ENCODE measurements at places on chromosomes 1 and 21.

- no peak for DNase-seq
Measured at GRCh38 chr1:22761101-22761500, 50.5 kb downstream of the EPHB2 start.

GRCh38 chr1:2472561-2473177 lies 3.4 kb upstream of the PLCH2 start:
- DNase-seq, result no peak

- no peak for DNase-seq
Measured at GRCh38 chr1:8646189-8646588, 171.3 kb downstream of the RERE start.

DNA sequence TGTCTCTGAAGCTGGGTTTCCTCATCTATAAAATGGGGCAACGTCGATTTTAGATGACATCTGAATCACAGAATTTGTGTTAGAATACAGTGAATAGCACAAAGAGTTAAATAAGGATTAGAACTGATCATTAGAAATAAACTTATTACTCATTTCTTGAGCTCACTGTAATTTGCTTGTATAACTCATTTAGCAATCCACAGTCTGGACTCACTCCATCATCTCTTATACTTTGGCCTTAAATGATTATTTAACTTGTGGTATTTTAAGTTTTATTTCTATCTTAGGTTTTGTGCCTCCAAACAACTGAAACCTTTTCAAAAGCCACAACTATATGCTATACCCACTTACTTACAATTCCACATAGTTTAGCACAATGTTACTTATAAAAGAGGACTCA lies 128.0 kb downstream of the CDC42BPA start:
- DNase-seq, result no peak

DNA sequence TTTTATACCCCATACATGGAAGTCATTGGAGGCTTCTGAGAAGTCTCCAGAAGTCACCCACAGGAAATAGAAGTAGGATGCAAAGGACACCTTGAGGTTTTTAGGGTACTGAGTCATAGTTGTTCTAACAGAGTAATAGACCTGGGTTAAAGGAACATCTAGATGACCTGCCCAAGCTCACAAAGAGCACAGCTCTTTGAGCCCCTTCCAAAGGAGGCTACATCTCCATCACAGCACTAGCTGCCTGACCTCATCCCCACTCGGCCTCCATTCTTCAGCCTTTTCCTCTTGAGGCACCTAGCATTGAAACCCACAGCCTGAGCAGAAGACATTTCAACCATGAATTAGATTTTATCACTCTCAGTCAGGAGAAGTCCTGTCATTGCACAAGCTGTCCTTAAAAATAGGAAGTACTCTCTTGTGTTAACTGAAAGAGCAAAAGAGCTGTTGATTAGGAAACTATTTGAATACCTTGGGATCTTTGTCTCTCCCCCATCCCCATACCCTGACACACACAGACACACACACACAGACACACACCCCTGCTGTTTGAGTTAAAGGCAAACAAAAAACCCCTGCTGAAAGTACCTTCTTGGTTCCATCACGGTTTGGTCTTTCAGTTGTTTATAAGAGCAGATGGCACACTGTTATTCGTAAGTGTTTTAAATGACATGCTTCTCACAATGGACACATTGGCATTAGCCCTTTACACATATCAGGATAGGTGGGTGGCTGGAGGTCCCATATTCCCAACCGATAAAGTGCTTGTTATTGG lies 22.2 kb downstream of the MKNK1 start:
- no peak for DNase-seq

GRCh38 chr1:207962716-207963426 lies 51.9 kb upstream of the CD34 start:
- no peak for DNase-seq

DNA sequence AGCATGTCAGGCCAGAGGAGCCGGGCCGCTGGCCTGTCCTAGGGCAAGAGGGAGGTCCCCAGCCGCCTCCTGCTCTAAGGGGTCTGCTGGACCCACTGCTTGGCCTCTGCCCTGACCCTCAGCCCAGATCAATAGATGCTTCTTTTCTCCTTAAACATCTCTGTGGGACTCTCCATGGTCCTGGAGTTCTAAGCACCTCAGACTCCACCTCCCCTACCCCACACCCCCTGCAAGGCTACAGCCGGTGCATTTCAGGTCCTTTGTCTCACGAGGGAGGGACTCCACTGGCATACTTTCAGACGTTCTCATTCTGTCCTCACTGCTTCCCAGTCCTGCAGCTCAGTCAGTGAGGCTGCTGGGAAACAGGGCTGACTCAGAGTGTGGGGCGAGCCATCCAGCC lies 11.0 kb downstream of the CNTN2 start:
- DNase-seq, result no peak

DNA sequence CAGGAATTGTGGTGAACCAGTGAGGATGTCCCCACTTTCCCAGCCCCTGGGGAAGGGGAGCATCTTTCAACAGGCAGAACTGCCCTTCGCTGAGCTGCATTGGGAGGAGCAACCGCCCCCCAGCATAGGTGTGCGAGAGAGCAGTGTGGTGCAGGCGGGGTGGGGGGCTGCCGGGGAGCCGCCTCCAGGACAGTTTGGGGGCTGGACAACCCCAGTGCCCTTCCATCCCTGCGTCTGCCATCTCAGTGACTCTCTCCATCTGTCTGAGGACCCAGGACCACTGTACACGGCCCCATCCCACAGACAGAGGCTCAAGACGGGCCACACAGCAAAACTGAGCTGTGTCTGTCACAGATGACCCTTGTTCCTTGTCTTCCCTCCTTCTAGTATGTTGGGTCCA lies 14.2 kb downstream of the PODN start:
- no peak for DNase-seq

- DNase-seq, result no peak
Measured at GRCh38 chr1:154326546-154327465, 1.5 kb downstream of the ATP8B2 start.

DNA sequence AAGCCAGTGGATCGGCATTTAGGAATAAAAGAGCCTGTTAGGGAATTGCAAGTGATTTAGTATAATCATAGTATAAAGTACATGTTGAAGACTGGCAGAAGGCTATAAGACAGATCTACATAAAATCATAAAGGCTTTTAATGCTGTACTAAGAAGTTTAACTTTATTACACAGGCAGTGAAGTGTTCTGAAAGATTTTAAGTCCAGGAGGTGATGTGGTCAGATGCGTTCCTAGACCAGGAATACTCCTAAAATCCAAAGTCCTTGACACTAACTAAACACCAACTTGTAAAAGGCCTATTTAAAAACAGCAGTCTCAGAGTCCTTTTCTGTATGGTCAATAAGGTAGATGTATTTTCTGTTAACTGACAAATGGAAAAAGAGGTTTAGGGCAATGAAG lies 57.0 kb downstream of the KIFAP3 start:
- no peak for DNase-seq

GRCh38 chr1:220747437-220748088 lies 559 bp upstream of the MTARC2 start:
- DNase-seq, result no peak

- no peak for DNase-seq
Measured at GRCh38 chr1:179141592-179142251, 59.9 kb downstream of the TOR3A start.

DNA sequence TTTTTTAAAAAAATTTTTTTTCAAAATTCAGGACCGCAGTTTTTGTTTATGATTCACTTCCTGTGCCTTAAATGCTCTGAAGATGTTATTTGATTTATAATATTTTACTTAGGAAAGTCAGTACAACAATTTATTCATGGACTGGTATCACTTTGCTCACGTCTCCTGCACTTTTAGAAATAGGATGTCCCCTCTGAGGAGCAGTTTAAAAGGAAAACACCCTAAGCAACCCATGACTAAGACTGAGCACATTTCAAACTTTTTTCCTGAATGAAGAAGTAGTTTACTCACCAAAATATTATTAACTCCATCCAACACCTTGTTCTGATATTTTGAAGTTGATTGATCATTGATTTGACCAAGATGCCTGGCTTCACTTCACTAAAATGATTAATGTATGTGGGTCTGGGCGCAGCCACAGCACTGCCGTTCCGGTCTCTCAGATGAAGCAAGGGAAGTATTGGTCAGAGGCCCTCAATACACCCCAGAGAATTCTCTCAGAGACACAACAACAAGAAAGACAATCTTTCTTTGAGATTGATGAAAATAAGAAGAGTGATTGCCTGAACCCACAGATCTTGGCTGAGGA lies 223.9 kb downstream of the TGFB2 start:
- DNase-seq, result no peak

DNA sequence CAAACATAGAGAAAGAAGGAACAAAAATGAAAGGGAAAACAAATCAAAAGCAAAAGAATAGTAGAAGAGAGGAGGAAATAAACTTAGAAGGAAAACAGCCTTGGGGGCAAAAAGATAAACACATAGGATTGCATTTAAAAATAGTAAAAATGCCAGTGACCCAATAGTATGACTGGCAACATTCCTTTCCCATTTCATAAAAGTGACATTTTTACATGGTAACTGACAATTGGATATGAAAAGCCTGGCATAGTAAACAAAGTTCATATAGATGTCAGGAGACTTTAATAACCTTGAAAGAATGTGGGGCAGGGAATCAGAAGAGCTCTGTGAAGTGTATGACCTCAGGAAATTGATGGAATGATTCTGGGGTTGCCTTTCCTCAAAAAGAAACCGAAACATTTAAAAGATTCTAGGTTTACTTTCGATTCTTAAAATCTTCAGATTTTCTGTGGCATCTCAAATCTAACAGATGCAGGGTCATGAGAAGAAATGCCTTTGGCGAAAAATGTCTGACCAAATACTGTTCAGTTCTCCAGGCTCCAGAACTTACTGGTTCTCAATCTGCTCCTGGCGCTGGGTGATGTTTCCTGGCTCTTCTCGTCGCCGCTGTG lies 33.7 kb downstream of the SPTA1 start:
- no peak for DNase-seq

DNA sequence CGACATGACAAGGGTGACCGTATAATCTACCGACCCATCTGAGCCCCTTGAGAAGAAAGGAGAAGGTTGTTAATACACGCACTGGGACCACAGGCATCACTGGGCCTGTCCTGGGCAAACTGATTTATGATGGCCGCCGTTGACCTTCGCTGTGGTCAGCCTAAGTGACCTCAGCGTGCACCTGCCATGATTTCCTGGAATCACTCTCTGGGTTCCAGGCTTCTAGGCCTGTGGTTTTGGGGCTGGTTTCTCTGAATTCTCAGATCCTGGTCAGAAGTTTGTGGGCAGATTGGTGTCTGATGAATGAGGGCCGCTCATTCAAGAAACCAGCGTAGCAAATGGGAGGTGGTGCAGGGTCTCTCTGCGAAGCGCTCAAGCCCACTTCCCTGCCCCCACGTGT lies 64.0 kb downstream of the SIK1 start:
- no peak for DNase-seq

GRCh38 chr1:185984113-185984836 lies 250.1 kb downstream of the HMCN1 start:
- DNase-seq, result no peak

DNA sequence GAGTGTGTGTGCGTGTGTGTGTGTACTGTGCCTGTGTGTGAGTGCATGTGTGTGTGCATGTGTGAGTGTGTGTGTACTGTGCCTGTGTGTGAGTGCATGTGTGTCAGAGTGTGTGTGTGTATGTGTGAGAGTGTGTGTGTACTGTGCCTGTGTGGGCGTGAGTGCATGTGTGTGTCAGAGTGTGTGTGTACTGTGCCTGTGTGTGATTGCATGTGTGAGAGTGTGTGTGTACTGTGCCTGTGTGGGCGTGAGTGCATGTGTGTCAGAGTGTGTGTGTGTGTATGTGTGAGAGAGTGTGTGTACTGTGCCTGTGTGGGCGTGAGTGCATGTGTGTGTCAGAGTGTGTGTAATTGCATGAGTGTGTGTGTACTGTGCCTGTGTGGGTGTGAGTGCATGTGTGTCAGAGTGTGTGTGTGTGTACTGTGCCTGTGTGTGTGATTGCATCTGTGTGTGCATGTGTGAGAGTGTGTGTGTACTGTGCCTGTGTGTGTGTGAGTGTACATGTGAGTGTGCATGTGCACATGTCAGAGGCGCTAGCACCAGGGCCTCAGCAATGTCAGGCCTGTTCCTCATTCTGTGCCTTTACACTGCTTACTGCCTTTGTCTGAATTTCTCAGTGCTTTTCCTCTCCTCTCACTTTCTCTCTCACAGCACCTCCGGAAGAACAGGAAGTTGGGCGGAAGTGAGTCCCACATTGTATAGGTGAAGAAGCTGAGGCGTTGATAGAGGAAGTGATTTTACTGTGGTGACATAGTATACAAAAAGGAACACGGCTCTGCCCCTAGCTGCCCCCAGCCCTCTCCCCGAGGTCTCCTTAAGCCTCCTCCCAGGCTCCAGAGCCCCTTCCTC lies 4.9 kb downstream of the SLC5A9 start:
- DNase-seq, result no peak

DNA sequence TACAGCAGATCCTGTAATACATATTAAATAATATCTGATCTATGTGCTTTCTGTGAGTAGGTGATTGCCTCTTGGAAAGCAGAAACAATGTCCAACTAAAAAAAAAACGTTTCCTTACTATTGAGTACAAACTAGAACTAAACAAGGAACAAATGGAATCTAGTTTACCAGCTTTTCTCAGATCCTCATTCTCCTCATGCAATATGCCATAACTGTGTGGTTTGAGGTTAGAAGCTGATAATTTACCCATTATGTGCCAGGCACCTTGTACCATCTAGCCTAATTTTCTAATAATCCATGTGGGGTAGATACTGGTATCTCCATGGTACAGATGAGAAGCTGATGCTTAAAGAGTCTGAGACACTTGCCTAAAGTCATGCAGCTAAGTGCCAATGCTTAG lies 154.7 kb downstream of the PTGER3 start:
- no peak for DNase-seq

- no peak for DNase-seq
Measured at GRCh38 chr1:225849925-225850324, 32.3 kb downstream of the TMEM63A start.

DNA sequence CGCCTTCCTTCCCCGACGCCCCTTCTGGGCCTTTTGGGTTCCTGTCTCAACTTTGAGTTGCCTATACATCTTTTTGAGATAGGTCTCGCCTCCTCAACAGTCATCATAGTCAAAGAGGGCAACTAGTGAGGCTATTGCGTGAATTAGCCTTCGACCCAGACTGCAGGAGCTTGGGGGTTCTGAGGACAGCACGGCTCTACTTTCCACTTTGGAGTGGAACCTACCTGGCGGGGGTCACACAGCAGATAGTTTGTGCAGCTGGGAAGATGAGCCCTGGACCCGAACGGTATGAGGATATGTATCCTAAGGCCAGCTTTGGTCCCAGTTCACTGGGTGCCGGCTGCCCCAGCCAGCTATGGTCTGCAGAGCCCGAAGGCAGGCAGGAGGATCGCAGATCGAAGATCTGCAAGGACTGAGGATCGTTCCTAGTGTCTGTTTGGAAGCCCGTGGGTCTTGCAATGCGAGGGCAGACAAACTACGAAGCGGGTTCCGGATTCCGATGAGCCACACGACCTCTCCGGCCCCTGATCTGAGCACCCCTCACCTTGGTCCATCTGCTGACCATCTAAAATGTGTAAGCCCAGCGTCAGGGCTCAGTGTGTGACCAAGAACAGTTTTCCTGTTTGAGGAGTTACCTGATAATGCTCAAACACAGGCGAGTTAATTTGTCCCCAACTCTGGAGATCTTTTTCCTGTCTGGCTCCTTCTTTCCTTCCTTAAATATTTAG lies 8.1 kb downstream of the FOXD2 start:
- DNase-seq, result no peak

Measured in stimulated activated naive CD4-positive, alpha-beta T cell (primary cell).